Activated CD8-positive, alpha-beta memory T cell treated with anti-CD3 and anti-CD28 coated beads for 36 hours (primary cell): ENCODE measurements at places on chromosomes 3 and 15. TPM values are rescaled to one million over a fixed set of nuclear protein-coding genes. Genes with fewer than 3 reads are reported as not detected.

The GRAMD2A gene
- total RNA-seq: not detected

The ECE2 gene
- not detected for total RNA-seq

The RETNLB gene
- total RNA-seq: not detected

The GOLGA6B gene
- total RNA-seq: not detected

The PDCD7 gene
- total RNA-seq: 39.4 TPM

The FOXB1 gene
- total RNA-seq: 0.44 TPM

The PHC3 gene
- total RNA-seq: 50.6 TPM

The EIF4E3 gene
- 22.3 TPM for total RNA-seq

The P2RY1 gene
- 0.48 TPM for total RNA-seq

The TRPM1 gene
- total RNA-seq: not detected

The GASK1A gene
- total RNA-seq: not detected

The HIGD2B gene
- total RNA-seq: 0.17 TPM

The NMB gene
- 4.0 TPM for total RNA-seq

The IMPG2 gene
- 0.06 TPM for total RNA-seq

The PLSCR4 gene
- total RNA-seq: not detected

The KIAA1143 gene
- total RNA-seq: 52.9 TPM

The GALNT15 gene
- not detected for total RNA-seq

The MKRN3 gene
- 1.1 TPM for total RNA-seq

The GRM2 gene
- 0.11 TPM for total RNA-seq

The SSR3 gene
- total RNA-seq: 191 TPM

The ADCY5 gene
- total RNA-seq: not detected

The SLC22A13 gene
- 0.36 TPM for total RNA-seq

The GPR27 gene
- 2.2 TPM for total RNA-seq

The SH2D7 gene
- not detected for total RNA-seq

The CFAP100 gene
- total RNA-seq: not detected

The HRH1 gene
- total RNA-seq: 0.27 TPM

The FGF7 gene
- total RNA-seq: not detected

The EPHA6 gene
- total RNA-seq: not detected

The TSEN2 gene
- total RNA-seq: 31.5 TPM

The OR5K2 gene
- not detected for total RNA-seq

The LRTM1 gene
- not detected for total RNA-seq

The SLC6A1 gene
- not detected for total RNA-seq

The RPL39L gene
- 14.1 TPM for total RNA-seq

The CCDC54 gene
- total RNA-seq: not detected

The ATRIP gene
- total RNA-seq: 20.8 TPM

The TMCO5A gene
- not detected for total RNA-seq

The CNTN6 gene
- not detected for total RNA-seq

The OIP5 gene
- 18.7 TPM for total RNA-seq

The NEK11 gene
- 1.7 TPM for total RNA-seq

The TNNC1 gene
- 2.1 TPM for total RNA-seq

The AADACL2 gene
- not detected for total RNA-seq

The RNF168 gene
- 23.5 TPM for total RNA-seq

The PLCH1 gene
- total RNA-seq: 0.10 TPM

The CRYGS gene
- 2.4 TPM for total RNA-seq

The PLA2G4D gene
- total RNA-seq: not detected

The CHAC1 gene
- 24.6 TPM for total RNA-seq

The SPTSSB gene
- not detected for total RNA-seq

The LINGO1 gene
- total RNA-seq: not detected

The PP2D1 gene
- not detected for total RNA-seq

The SCN11A gene
- 0.04 TPM for total RNA-seq
